A549 treated with dexamethasone at 1 μM for 4 hours (cell line): ENCODE measurements at places on chromosomes 7 and 10. TPM values are rescaled to one million over a fixed set of nuclear protein-coding genes. Genes with fewer than 3 reads are reported as not detected.

ASB4 gene
- total RNA-seq = 0.16 to 0.26 TPM (median 0.19 TPM) in 5 replicates

CAMK1D gene
- total RNA-seq = 6.5 to 9.4 TPM (median 8.0 TPM) in 5 replicates

MGAM2 gene
- total RNA-seq = 0.01 to 0.02 TPM in 2 of 5 replicates, not detected in the others

SPDYE11 gene
- not detected in 5 replicates for total RNA-seq

GBX1 gene
- total RNA-seq = 0.09 to 0.22 TPM (median 0.13 TPM) in 4 of 5 replicates, not detected in the other

OR6B1 gene
- not detected in 5 replicates for total RNA-seq

LLCFC1 gene
- not detected in 5 replicates for total RNA-seq

HTR5A gene
- total RNA-seq = not detected in 5 replicates

DYDC2 gene
- total RNA-seq = 0.05 to 0.06 TPM in 2 of 5 replicates, not detected in the others

DEPP1 gene
- 2.4 to 3.4 TPM (median 3.2 TPM) in 5 replicates for total RNA-seq

ATE1 gene
- 16.6 to 24.5 TPM (median 21.8 TPM) in 5 replicates for total RNA-seq

ABCC2 gene
- 85.6 to 114 TPM (median 103 TPM) in 5 replicates for total RNA-seq

ZDHHC6 gene
- total RNA-seq = 27.5 to 32.2 TPM (median 31.4 TPM) in 5 replicates

BEND7 gene
- total RNA-seq = 7.5 to 10.1 TPM (median 8.7 TPM) in 5 replicates

MKX gene
- not detected in 5 replicates for total RNA-seq

PPP1R9A gene
- 2.4 to 4.9 TPM (median 4.2 TPM) in 5 replicates for total RNA-seq

NODAL gene
- total RNA-seq = 0.05 TPM in 1 of 5 replicates, not detected in the others

SLC26A4 gene
- total RNA-seq = 0.02 to 0.11 TPM (median 0.06 TPM) in 5 replicates

GHRHR gene
- 0.06 TPM in 1 of 5 replicates, not detected in the others for total RNA-seq

TAS2R5 gene
- 0.26 to 0.50 TPM (median 0.43 TPM) in 5 replicates for total RNA-seq

PAX4 gene
- total RNA-seq = not detected in 5 replicates

TMEM26 gene
- 0.04 to 0.08 TPM (median 0.07 TPM) in 5 replicates for total RNA-seq

SLC26A3 gene
- total RNA-seq = 0.07 TPM in 1 of 5 replicates, not detected in the others

FEZF1 gene
- total RNA-seq = not detected in 5 replicates

LRIT1 gene
- not detected in 5 replicates for total RNA-seq

TRPV5 gene
- total RNA-seq = not detected in 5 replicates

SLIT1 gene
- 0.02 to 0.10 TPM (median 0.06 TPM) in 5 replicates for total RNA-seq

ADRB1 gene
- 0.95 to 1.5 TPM (median 1.3 TPM) in 5 replicates for total RNA-seq

AKR1B1 gene
- total RNA-seq = 2,060 to 2,330 TPM (median 2,276 TPM) in 5 replicates

GRID2IP gene
- 0.05 TPM in 1 of 5 replicates, not detected in the others for total RNA-seq

RNF32 gene
- total RNA-seq = 0.70 to 2.1 TPM (median 1.5 TPM) in 5 replicates

PNLIP gene
- total RNA-seq = 0.16 to 0.27 TPM (median 0.21 TPM) in 5 replicates

LIPM gene
- not detected in 5 replicates for total RNA-seq

IGF2BP3 gene
- 27.4 to 38.9 TPM (median 32.5 TPM) in 5 replicates for total RNA-seq

HMX2 gene
- 0.07 to 0.11 TPM (median 0.08 TPM) in 3 of 5 replicates, not detected in the others for total RNA-seq

CPED1 gene
- total RNA-seq = not detected in 5 replicates

TM9SF3 gene
- 51.4 to 116 TPM (median 99.5 TPM) in 5 replicates for total RNA-seq

RBM33 gene
- total RNA-seq = 17.1 to 35.0 TPM (median 30.0 TPM) in 5 replicates

GOLGA7B gene
- 3.1 to 4.2 TPM (median 3.8 TPM) in 5 replicates for total RNA-seq

KIF11 gene
- total RNA-seq = 33.3 to 44.4 TPM (median 37.3 TPM) in 5 replicates

KBTBD2 gene
- 23.5 to 28.5 TPM (median 26.1 TPM) in 5 replicates for total RNA-seq

TCAF2 gene
- 1.4 to 2.1 TPM (median 1.5 TPM) in 5 replicates for total RNA-seq
